Stimulated activated CD8-positive, alpha-beta memory T cell treated with anti-CD3 and anti-CD28 coated beads, Interleukin-2, amount 100 ng/mL, for 1 hour (primary cell): ENCODE measurements at places on chromosomes 1 and 21.
A peak's percentile ranks its signal among the peaks of the same experiment; 100 is the strongest.

GRCh38 chr1:154411525-154411924, 6.4 kb downstream of the IL6R start:
- no peak for DNase-seq

- DNase-seq, result no peak
Measured at GRCh38 chr1:62397301-62397700, 39.5 kb upstream of the USP1 start.

- no peak for DNase-seq
Measured at GRCh38 chr1:240946926-240947325, 335.0 kb upstream of the GREM2 start.

DNA sequence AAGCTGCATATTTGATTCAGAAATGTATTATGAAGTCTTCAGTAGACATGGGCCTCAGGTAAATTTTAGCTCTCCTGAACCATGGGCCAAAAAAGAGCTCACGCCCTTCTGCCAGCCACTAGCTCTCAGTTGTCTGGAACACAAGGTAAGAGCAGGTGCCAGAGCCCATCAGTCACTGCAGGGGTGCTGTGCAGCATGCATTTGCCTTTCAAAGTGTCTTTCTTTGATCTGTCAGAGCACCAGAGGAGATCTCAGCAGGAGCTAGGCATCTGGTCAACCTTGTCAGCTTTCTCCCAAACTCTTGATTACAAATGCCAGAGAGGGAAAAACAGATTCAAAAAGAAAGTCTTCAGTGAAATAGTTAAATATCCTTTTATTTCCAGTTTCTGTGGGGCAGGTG, 332.3 kb downstream of the COL11A1 start:
- no peak for DNase-seq

DNA sequence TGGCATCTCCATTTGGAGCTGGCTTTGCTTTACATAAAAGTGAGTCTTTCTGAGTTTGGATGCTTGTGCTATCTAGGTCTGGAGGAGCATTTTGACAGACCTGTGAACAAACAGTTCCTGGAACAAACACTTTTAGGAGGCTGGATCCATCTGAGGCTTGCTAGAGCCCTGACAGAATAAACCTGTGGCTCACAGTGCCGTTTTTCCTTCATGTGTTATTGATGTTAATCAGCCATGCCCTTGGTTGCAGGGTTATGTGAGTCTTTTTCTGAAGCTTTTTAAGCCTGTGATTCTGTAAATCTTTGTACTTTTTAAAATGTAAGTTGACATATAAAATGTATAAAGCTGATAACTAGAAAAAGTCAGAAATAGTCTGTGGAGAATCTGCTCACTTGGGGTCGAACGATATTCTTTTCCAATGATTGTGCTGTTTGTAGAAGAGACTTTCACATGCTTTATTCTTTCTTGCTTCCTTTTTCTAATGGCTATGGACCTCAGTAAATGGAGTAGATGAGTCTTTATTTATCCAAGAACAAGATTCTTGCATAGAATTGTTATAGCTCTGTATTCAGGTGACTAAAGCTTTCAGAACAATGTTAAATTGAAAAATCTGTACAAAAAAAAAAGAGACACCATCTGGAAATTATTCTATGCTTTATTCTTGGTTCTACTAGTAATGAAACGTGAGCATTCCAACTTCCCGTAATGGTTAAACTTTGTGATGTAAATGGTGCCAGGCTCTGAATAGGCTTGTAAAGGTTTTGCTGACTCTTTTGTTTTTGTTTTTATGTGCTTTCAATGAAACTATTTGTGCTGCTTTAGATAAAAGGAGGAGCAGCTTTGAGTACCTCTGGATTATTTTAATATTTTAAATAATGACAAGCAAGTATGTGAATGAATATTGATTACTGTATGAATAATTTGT, 53.7 kb downstream of the CACHD1 start:
- DNase-seq, result no peak

DNA sequence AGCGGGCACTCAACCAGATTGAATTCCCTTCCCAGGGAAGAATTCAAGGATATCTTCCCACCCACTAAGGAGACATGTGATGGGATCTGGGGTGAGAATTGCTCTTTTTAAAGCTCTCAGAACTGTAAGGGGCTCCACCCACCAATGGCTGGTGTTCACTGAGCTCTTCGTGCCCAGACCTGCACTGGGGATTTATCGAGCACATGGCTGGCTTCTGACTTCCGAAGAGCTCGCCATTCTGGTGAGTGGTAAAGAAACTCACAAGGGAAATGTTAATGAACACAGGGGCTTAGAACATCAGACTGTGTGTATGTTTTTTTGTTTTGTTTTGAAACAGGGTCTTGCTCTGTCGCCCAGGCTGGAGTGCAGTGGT, 9.8 kb downstream of the PADI3 start:
- no peak for DNase-seq

DNA sequence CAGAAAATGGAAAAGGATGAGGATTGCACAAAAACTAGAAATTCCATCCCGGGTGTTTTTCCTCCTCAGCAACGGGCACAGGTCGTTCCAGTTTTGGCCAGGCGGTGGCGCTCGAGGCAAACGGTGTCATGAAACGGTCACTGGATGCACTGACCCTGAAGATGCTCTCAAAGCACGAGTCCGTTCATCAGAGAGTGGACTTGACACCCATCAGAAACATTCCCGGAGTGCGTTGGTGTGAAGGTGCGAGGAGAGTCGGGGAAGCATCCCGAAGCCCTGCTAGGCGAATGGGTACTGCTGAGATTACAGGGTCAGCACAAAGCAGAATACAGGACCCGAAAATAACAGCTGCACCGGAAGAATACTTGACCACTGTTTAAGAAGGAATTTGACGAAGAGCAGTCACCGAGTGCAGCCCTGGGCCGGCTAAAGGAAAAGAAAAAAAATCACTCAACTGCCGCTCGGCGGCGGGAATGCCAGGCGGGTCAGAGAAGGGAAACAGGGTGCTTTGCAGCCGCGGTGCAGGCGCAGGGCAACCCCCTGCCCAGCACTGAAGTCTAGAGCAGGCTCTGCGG, 71.7 kb upstream of the ETS2 start:
- peak; percentile 46 for DNase-seq

- peak; percentile 68 for DNase-seq
Measured at GRCh38 chr1:151594143-151594625, 17.7 kb upstream of the SNX27 start.

GRCh38 chr1:85146972-85147359, 53.9 kb downstream of the SYDE2 start:
- DNase-seq, result no peak

DNA sequence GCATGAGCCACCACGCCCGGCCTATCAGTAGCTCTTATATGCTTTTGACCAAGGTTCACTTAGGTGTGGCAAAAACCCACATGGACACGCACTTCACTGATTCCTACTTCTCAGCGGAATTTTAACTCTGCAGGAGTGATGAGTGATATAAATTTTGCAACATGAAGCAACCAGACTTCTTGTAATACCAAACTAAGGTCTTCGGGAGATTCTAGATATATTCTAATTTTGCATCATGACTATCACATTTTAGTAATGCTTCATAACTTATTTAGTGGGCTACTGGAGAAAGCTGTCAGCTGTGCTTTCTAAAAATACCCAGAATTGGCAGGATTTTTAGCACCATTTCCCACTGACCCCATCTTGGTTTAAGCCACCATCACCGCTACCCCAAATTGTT, 27.8 kb downstream of the RHCE start:
- no peak for DNase-seq
